H54 (cell line): ENCODE measurements at places on chromosomes 6 and 20.

DNA sequence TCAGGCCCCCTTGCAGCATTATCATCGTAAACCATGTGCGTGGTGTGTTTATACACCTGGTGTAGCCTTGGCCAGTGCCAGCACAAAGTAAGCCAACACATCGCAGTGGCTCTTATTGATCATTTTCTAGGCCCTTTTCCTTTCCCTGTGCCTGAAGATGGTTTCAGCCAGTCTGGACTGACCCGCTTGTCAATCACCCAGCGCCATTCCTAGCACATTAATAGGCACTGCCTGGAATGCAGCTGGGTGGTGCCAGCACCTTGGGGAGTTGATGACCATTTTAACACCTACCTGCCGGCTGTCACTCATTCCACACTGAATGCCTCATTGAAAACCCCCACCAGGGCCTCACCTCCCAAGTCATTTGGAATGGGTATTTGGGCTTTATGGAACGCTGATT lies 4.9 kb upstream of the UQCC2 start:
- no peak for DNase-seq

- peak; percentile 22 for DNase-seq
Measured at GRCh38 chr6:109743739-109744138, 52.6 kb downstream of the FIG4 start.

- peak; percentile 47 for DNase-seq
Measured at GRCh38 chr6:73129653-73130443, 95.4 kb downstream of the KHDC1L start.

DNA sequence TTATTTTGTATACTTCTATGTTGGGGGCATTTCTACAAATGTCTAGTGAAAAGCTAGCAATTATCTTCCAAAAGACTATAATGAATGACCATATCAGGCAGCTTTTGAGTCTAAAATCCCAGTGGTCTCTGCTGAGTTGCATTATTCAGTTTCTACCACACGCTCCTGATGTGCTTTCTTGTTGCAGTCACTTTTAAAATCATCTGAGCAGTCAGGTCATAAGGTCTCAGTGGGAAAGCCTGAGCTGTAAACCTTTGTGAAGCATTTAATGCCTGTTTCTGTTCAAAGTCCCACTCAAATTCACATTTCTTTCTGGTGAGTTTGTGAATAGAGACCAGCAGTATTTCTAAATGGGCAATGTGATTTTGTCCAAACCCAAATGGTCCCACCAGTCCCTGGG lies 1681.5 kb downstream of the HACE1 start:
- no peak for DNase-seq

GRCh38 chr20:63359937-63360849 lies 956 bp downstream of the CHRNA4 start:
- DNase-seq = no peak

GRCh38 chr20:40109136-40109535 lies 579.9 kb downstream of the MAFB start:
- no peak for DNase-seq

DNA sequence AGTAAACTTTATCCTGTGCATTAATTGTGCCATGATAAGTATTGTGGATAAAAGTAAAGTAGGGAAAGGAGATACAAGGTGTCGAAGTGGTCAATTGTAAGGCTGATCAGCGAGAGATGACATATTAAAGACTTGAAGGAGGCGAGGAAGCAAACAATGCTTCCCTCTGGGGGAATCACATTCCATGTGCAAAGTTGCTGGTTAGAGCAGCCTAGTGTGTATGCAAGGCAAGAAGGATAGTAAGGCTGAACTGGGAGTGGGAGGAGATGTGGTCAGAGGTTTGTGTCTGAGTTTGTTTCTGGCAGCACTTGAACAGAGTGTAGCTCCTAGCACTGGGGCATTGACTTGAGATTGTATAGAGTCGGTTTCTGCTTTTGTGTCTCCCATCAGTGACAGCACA lies 122.9 kb downstream of the SLC35F1 start:
- DNase-seq = no peak

- no peak for DNase-seq
Measured at GRCh38 chr6:19857703-19858102, 20.5 kb downstream of the ID4 start.

DNA sequence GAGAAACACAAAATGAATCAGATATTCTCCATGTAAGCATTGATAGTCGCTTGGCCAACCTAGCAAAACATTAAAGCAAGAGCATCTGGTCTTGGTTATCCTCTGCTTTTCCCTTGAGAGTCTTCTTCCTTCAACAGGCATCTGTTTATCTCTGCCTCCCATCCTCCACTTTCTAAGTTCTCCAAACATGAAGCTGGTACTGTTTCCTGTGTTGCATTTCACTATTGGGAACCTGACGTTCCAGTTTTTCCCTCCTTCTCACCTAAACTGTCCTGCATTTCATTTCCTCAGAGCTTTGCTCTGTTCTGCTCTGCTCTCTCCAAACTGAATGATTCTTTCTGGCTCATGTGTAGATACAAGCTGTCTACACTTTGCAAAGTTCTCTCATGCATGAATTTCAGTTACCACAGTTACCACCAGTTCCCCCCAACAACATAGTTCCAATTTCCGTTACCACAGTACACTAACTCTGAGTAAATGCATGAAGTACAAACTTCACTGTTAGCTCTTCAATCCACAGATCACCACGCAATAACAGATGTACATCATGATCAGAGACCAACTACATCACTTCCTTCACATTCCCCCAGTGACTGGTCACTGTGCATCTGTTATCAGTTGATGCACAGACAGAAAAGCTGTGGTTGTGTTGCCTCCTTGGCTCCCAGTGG lies 86.7 kb upstream of the F13A1 start:
- no peak for DNase-seq

- no peak for DNase-seq
Measured at GRCh38 chr20:38032585-38033329, 499 bp downstream of the TTI1 start.

DNA sequence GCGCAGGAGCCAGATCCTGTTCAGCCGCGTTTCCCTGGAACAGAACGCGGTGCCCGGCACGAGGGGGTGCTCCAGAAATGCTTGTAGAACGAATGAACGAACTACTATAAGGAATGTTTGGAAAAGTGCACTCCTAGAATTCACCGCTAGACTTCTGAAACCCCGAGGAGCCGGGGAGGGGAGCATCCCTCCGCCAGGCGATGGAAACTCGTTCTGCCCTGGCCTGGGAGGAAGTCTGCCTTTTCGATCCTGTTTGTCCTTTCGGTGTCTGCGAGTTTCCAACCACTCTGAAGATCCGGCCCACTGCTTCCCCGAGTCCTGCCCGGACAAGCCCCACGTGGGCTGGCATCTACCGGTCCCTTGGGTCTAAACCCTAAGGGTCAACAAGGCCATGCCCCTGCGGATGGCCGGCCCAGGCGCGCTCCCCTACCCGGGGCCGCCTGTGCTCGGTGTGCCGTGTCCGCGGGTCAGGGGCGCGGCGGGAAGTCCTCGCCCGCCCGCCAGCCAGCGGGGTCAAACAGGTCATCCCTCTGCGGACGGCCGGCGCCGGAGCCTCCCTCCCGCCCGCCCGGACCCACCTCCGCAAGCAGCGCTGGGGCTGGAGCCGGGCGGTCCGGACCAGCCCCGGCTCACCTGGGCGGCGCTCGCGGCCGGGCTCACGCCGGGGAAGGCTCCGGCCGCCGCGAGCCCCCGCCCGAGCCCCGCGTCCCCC lies 526 bp downstream of the SULF2 start:
- DNase-seq = no peak

- DNase-seq = no peak
Measured at GRCh38 chr6:40196135-40196518, 261.9 kb upstream of the MOCS1 start.

DNA sequence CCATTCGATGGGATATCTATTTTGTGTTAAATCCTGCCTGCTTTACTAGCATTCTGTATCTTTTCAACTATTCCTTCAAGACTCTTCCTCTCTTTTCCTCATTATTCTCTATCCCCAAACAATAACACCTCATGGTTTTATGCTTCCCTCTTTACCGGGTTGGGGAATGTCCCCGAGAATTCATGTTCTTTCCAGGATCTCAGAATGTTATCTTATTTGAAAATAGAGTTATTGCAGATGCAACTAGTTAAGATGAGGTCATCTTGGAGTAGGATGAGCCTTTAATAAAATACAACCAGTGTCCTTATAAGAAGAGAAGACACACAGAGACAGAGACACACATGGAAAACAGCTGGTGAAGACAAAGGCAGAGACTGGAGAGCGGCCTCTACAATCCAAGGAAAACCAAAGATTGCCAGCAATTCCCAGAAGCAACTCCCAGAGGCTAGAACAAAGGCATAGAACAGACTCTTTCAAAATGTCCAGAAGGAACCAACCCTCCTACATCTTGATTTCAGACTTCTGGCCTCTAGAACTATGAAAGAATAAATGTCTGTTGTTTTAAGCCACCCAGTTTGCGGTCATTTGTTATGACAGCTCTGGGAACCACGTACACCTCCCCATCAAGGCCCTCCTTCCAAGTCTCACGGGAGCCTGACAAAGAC lies 126.8 kb upstream of the TNFAIP3 start:
- DNase-seq = no peak

DNA sequence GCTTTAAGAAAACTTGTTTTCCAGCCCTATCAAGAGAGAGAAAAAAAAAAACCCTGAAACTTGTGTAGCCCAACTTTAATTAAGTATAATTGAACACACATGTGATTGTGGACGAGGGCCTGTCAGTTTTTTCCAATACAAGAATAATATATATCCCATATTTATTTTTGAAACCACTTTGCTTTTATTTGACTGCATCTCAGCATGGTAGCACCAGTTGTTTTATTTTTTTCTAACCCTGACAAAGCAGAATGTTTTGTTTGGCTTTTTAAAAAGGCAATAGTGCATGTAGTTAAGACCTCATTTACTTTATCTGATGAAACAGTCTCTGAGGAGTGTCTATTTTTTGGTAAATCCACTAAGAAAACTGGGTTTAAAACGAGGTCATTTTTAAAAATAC lies 257.7 kb downstream of the CDKAL1 start:
- DNase-seq = no peak

DNA sequence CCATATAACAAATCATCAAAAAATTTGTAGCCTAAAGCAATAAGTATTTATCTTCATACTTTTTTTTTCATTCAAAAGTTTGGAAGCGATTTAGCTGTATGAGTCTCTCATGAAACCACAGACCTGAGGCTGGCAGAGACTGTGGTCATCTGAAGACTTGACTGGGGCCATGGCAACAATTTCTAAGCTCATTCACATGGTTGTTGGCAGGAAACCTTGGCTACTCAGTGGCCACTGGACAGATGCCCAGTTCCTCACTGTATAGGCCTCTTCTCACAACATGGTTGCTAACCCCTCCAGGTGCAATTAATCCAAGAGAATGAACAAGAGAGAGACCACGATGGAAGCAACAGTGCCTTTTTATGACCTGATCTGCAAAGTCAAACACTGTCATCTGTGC lies 235.9 kb downstream of the BTBD3 start:
- DNase-seq = no peak

- no peak for DNase-seq
Measured at GRCh38 chr6:98384801-98385200, 449.6 kb upstream of the POU3F2 start.

- DNase-seq = no peak
Measured at GRCh38 chr6:17740559-17741220, 34.0 kb upstream of the NUP153 start.

GRCh38 chr6:132192631-132193030 lies 208.6 kb downstream of the MOXD1 start:
- DNase-seq = no peak

GRCh38 chr6:24614043-24614420 lies 32.0 kb downstream of the KIAA0319 start:
- DNase-seq = no peak

- no peak for DNase-seq
Measured at GRCh38 chr6:28165563-28165962, 23.9 kb downstream of the ZKSCAN8 start.

GRCh38 chr20:10313215-10313614 lies 94.6 kb downstream of the SNAP25 start:
- no peak for DNase-seq

DNA sequence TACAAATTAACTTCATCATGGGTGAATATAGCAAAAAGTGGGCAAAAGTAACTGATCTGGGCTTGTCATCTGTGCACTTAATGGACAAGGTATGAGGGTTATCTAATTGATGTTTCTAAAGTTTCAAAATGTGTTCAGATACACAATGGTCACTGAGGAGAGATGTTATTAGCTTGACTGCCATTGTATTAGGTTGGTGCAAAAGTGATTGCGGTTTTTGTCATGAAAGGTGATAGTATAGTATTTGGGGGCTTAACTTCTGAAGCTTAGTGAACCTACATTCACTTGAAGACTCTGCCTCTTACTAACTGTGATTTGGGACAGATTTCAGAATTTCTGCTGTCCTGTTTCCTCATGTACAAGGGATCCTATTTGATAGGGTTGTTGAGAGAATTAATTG lies 159.6 kb downstream of the UST start:
- DNase-seq = no peak

DNA sequence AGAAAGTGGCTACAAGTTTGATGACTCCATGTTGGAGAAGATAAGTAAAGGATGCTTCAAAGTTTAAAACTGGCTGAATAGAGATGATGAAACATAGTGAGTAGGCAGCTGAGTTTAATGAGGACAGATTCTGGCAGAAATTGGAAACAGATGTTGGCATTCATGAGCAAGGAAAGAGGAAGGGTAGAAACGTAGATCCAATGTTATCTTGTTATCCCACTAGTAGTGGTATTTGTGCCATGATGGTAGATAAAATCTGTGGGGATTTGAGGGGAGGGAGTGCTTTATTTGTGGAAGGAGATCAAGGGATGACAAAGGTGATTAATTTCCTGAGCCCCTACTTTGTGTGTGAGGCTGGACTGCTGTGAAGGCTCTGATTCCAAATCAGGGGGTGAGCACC lies 69.5 kb downstream of the MRAP2 start:
- no peak for DNase-seq

DNA sequence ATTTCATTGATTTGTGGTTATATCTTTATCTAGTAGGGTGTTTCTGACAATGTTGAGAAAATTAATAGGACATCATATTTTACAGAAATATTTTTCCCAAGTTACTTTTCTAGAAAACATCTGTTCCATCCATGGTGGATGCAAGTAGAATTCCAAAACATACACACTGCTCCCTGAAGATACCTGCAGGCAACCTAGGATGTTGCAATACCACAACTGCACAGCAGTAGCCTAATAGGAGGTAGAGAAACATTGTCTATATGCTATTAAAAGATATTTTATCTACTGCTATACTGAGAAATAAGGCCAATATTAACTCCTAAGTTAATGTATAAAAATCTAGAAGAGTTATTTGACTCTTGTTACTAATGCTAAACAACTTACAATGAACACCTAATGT lies 6.8 kb downstream of the ILRUN start:
- DNase-seq = no peak

DNA sequence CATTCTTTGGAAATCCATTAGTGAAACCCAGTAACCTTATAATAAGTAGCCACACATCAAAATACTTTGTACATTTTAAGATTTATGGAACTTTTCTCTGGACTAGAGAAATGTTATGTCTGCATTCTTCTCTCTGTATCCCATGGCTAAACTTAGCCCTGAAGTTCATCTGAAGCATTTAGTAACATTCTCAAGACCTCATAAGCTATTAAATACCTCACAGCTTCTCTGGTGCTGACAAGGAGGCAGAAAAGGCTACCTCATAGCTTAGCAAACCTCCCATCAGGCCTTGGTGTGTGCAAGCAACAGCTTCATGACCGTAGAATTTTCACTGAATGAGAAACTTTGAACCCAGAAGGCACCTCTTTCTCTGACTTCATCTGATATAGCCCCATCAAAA lies 38.9 kb upstream of the HDGFL1 start:
- no peak for DNase-seq
